PC-9 (cell line): ENCODE measurements at places on chromosomes 6 and 20. TPM values are rescaled to one million over a fixed set of nuclear protein-coding genes. Genes with fewer than 3 reads are reported as not detected.
A peak's percentile ranks its signal among the peaks of the same experiment; 100 is the strongest.

OVOL2 gene
- 15.3 and 20.7 TPM in 2 replicates for total RNA-seq

DNA sequence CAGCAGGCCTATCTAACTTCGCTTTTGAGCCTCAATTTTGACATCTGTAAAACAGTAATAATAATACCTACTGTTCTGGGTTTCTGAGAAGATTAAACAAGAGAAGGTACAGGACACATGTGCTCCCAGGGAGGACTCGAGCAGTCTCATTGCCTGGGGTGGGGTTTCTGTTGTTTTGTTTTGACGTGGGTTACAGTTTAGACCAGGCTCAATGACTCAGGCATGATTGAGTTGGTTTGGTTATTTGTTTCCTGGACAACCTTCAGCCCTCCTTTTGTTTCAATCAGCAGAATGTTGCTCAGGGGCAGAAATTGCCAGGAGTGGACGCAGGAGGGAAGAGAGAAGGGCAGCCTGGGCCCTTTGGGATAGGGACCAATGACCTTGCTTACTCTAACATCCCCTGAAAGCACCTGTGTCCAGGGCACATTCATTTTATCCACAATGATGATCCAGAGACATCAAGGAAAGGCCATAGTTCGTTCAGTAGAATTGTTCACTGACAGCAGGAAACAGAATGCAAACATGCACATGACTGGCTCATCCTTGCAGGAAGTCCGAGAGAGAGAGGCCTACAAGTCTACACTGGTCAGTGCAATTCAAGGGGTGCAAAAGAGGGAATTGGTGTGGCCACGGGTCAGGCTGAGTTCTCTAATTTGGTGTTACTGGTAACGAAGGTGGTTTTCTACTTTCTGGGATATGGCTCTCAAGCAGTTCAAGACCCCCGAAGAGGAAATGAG, 74.5 kb upstream of the MRPS10 start:
- peak; percentile 88 for DNase-seq

GRCh38 chr20:48940170-48940569, 18.7 kb downstream of the ARFGEF2 start:
- no peak for DNase-seq

GRCh38 chr20:48706116-48706656, 121.6 kb downstream of the PREX1 start:
- DNase-seq = no peak

RSPH4A gene
- 0.13 and 0.24 TPM in 2 replicates for total RNA-seq

DNA sequence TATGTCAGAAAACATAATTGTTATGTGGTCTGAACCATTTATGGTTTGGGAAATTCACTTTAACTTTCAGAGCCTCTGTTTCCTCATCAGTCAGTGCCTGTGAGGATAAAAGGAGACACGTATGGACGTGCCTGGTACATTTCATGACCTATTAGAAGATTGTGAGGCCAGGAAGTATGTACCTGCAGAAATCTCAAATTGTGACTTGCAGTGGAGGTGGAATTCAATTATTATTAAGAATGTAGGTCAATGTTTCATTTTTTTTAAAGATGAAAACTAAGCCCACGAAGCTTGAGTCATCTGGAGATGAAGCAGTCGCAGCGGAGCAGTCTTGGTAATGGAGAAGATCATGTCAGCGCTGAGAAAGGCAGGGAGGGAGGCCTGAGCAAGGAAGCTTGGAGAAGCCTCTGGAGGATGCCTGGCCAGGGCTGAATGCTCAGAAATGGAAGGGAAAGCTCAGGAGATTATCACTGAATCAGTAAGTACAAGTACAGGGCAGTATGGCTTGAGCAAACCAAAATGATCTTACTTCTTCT, 3.9 kb upstream of the DSE start:
- no peak for DNase-seq

- no peak for DNase-seq
Observed at GRCh38 chr20:49587111-49587570, 19.2 kb upstream of the PTGIS start.

FANCE gene
- total RNA-seq = 6.9 and 9.6 TPM in 2 replicates

DNA sequence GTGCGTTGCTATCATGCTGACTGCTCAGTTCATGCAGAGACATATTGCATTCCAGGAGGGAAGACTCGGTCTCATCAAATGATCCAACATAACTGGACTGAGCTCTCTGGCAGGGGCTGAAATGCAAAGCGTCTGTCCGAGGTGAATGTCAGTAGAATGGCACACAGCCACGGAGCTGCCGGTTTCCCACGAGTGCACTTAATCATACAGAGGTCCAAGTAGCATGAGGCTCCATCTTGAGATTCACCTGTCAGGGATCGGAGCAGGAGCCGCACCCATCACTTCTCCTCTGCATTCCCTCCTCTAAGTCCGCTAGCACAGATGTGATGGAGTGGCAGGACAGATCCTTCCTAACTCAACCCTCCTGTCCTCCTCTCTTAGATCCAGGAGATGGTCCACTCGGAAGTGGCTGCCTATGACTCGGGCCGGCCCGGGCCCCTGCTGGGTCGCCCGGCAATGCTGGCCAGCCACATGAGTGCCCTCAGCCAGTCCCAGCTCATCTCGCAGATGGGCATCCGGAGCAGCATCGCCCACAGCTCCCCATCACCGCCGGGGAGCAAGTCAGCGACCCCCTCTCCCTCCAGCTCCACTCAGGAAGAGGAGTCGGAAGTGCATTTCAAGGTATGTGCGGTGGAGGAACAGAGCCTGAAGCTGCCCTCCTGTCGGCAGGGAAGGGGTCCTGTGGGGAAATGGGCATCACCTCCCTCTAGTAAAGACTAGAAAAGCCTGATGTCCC, 135.9 kb downstream of the JPH2 start:
- no peak for DNase-seq

DNA sequence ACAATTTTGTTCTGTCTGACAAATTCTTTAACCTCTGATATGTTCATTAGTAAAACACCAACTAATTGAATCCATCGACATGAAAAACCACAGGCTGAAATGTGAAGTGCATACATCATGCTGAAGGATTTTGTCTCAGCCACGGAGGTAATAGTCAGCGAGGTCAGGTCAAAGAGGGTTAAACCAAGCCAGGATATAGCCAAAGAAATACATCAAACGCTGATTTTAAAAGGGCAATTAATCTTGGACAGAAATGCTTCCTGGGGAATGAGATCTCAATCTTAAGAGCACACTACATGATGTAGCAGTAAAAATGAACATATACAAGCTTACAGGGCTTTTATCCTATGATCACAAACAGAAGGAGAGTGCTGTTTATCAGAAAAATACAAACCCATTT, 106.7 kb downstream of the PRDM1 start:
- DNase-seq = no peak

DNA sequence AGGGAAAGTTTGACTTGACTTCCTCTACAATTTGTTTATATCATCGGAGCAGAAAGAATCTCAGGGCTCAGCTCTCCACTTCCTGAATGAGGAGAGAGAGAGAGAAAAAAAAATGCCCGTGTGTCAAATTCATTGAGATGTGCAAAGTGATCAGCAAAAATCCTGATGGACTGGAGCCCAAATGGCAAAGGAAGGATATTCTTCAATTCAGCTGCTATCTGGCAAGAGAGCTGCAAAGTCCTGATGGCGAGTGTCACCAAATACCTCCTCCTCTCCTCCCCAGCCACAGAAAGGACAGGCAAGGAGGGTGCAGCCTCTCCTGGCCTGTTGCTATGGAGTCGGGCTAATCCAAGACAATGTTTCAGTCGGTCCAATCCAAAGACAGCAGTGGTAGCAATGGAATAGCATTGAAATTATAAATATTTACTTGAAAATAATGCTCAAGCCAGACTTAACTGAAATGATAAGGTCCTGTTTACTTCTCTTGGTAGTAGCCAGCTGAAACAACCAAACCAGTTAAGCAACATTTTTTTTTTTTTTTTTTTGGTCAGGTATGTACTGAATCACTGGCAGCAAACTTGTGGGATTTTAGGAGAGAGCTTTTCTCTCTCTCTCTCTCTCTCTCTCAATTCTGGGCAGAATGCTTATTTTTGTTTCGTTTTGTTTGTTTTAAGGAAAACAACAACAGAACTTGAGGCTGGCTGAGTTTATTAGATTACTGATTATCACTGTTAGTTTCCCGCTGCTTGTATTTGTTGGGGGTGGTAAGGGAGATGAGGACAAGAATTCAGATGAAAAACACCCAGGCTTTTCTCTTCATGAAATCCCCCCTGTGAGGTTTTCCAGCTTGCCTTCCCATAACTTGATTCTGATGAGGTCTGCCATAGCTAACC, 204.2 kb downstream of the BCAS1 start:
- peak; percentile 99 for DNase-seq

NHSL1 gene
- total RNA-seq = 17.5 and 17.8 TPM in 2 replicates

DNA sequence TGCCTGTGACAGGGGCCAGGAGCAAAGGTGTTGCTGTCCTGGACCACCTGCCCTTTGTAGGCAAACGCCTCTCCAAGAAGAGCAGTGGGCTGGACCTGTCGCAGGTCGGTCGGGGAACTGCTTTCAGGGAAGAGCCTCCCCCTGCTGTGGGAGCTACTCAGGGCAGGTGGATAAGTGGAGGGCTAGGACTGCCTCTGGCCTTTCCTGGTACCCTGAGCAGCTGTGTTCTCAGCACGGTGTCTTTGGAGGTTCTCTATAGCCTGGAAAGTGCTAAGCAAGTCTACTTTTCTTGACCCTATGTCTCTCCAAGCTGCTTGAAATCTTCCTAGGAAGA, 35.0 kb downstream of the BPIFB1 start:
- DNase-seq = no peak

DNA sequence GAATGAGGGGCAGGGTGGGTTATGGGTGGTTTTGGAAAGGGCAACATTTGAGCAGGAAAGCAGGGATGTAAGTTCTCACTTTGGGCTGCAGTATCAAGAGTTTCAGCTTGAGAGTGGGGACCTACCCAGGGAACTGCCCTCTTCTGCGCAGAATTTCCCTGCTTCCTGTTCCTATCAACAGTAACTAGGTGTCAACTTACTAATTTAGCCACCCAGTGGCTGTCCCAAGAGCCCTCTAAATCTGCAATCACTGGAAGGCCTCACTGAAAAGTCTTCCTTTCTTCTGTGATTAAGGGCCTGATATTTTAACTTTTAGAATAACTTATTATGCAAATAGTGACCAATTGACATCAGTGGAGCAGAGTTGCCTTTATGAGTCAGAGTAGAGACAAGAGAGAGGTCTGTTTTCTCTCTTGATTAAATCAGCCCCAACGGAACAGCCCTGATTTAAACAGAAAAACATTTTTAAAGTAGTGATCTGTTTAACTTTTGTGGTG, 118.2 kb upstream of the RIPOR2 start:
- no peak for DNase-seq

DNA sequence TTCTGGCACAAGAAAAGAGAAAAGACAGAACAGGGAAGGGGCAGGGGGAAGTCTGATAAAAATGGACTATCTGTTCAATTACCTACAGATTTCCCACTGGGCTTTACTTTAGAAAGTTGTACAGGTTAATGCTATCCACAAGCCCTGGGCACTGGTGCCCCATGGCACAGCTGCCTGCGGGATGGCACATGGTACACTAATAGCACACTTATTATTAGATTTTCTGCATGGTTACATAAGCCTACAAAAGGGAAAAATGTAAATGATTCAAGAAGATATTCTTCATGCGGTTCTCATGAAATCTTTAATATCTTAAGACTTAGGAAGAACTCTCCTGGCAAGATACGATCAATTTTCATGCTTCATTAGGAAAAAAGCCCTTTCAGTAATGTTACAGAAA, 137.5 kb downstream of the GMPR start:
- DNase-seq = no peak

DNA sequence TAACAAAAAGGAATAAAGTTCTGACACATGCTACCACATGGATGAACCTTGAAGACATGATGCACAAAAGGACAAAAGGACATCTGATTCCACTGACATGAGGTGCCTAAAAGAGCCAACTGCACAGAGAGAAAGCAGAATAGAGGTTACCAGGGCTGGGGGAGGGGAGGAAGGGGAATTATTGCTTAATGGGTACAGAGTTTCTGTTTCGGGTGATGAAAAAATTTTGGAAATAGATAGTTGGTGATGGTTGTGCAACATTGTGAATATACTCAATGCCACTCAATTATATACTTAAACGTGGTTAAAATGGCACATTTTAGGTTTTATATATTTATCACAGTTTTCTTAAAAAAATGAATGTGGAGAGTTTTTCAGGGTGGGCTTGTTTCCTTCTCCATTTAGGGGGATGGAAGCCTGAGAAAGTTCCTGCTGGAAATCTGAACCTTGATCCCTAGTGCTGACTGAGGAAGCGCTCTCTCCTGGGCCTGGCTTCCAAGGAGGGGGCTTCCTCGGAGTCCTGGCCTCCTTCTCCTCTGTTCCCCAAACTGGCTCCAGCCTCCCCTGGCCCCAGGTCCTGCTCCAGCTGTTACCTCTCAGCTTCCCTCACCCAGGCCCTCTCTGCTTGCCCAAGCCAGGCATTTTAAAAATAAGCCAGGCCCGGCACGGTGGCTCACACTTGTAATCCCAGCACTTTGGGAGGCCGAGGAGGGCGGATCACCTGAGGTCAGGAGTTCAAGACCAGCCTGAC, 79.2 kb downstream of the NOL4L start:
- no peak for DNase-seq

MUC21 gene
- 0.13 TPM in 1 of 2 replicates, not detected in the other for total RNA-seq

- no peak for DNase-seq
Observed at GRCh38 chr6:40505191-40505810, 81.9 kb downstream of the LRFN2 start.

DNA sequence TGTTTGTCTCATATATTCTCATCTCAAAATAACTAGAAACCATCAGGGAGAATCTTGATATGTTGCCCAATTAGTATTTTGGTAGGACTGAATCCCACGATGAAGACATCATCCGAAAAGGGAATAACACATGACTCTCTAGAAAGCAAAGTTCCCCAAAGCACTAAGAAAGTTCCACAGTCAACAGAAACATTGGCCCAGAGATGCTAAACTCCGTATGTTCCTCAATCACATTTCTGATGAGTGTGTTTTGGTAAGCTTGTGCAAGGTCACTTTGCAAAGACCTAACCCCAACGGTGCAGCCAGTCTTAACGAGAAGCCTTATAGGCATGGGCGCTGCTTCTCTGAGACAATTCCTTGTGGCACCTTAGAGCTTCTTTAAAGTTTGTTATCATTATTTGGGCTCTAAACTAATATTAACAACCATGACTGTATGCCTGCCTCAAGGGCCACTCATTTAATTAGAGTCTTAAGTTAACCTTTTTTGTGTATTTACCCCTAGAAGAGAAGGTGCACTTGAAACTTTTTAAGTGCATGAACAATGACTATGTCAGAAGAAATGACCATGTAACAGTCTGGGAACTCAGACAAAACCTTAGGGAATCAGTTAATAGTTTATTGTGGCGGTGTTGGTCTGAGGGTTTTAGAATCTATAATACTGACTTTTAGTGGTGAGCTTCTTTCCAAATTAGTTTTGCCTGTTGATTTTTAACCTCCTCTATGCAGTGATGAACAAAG, 202.0 kb upstream of the RAB32 start:
- DNase-seq = no peak
